Activated T-cell treated with anti-CD3 and anti-CD28 coated beads, Interleukin-2, amount 50 U/mL, for 1 hour (primary cell): ENCODE measurements at places on chromosomes 16 and 17.

DNA sequence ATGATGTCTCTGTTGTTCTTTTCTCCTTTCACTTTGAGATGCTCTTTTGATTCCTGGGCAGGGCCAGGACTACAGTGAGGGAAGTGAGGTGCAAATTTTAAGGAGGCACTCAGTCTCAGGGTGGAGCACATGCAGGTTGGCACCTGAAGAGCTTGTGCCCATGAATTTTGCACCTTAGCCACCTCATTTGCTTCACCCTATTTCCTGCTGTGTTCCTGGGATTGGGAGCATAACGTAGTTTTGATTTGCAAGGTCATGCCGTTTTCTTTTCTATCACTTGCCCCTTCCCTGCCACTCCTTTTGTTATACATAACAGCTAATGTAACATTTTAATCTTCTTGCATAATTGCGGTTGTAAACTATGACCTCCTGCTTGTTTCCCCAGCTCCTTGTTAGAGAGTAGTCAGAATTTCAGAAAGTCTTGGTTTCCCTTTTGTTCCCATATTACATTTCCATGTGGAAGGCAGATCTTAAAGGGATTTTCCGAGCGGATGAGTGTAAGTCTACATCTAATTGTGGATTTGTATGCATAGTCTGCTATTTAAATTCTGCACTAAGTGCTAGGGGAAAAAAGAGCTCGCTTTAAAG is 9.8 kb downstream of the PMFBP1 start:
- no peak for DNase-seq

GRCh38 chr16:3618769-3619141 is 7.3 kb upstream of the SLX4 start:
- DNase-seq: no peak

DNA sequence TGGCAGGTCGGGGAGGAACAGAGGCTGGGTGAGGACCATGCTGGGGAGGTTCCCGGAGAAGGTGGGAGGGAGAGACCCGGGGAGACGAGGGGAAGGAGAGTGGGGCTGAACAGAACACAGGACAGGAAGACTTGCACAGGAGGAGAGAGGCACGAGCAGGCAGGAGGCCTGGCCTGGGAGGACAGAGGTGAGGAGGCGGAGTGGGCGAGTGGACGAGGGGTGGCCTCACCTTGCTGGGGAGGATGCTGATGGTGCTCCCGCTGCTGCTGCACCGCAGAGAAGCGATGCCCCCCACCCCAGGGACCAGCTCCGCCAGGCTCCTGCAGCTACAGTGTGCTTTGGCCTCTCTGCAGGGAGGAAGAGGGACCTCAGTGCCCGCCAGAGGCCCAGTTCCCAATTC is 34.5 kb downstream of the TMEM204 start:
- no peak for DNase-seq

DNA sequence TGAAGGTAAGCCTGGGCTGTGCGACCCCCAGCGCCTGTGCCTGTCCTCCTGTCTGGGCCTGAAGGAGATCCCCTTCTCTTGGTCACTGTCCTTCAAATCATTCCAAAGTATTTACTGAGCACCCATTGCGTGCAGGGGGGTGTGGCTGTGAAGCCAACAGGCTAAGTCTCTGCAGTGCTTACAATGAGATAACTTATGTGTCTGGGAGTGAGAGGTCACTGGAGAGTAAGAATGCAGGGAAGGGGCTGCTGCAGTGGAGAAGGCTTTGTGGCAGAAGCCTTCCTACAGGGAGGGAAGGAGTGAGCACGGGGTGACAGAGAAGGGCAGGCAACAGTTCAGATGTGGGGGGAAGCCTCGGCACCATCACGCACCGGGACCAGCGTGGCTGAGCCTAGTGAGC is 11.2 kb upstream of the SMIM5 start:
- DNase-seq: no peak

- DNase-seq: no peak
Measured at GRCh38 chr16:23107117-23107516, 42.1 kb downstream of the USP31 start.

GRCh38 chr16:27149986-27150385 is 53.3 kb upstream of the KDM8 start:
- DNase-seq: no peak

GRCh38 chr17:46124695-46125592 is 68.3 kb downstream of the KANSL1 start:
- no peak for DNase-seq

- no peak for DNase-seq
Measured at GRCh38 chr17:72122010-72122764, 1.4 kb downstream of the SOX9 start.

- DNase-seq: no peak
Measured at GRCh38 chr17:81165246-81166032, at the start of gene PVALEF. TSS of gene PVALEF (plus strand) at chr17:81165507. CDS start at chr17:81181227, 15,720 bp downstream.

DNA sequence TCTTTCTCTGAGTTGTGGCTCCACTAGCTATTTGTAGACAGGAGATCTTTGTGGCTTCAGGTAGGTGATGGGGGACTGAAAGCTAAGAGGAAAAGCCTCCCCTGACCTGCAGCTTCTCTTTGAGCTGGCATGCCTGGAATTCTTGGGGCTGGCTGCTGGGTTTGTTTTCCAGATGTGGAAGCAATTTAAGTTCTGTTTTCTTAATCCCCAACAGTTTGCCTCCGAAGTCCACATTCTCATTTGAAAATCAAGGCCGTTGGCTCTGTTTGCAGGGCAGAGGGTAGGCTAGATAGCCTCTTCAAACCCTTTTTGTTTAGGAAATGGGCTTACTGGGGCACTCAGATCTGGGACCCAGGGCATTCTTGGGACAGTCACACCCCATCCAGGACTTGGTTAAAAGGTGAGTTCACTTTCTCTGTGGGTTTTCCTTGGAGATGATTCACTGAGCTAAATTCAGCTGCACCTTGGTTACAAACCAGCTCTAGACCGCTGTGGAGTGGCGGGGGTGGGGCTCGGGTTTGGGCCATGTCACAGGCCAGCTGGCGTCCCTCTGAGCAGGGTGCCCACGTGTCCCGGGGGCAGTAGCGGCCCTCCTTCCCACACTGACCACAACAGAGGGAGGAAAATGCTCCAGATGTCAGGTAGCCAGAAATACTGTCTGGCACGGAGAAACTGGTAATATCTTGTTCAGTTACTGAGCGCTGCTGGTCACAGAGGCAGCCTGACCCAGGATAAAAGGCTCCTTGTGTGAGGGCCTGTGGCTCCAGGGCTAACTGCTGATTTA is 108.5 kb downstream of the RAB11FIP4 start:
- DNase-seq: no peak

- DNase-seq: no peak
Measured at GRCh38 chr16:377419-377951, 4.3 kb downstream of the PGAP6 start.

DNA sequence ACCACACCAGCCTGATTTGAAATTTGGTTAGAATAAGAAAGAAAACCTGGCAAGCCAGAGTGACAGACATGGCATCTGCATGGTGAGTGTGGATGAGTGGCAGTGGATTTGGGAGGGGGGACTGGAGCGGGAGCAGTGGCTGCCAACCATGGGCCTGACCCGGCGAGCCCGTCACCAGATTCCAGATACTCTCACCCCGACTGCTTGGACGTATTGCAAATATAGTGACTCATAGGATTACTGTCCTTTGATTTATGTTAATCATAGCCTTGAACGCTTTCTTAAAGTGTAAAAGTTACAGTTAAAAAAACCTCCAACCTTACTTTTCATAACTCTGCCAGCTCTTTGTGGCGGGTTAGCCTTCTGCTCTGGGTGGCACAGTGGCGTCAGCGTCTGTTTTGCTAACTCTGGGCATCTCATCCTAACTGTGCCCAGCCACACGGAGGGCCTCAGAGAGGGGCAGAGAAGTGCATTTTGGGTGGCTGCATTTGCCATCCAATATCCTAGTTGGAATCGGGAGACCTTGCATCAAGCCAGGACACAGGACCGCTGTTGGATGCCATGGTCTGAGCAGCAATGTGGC is 26.8 kb upstream of the FOXK2 start:
- no peak for DNase-seq

DNA sequence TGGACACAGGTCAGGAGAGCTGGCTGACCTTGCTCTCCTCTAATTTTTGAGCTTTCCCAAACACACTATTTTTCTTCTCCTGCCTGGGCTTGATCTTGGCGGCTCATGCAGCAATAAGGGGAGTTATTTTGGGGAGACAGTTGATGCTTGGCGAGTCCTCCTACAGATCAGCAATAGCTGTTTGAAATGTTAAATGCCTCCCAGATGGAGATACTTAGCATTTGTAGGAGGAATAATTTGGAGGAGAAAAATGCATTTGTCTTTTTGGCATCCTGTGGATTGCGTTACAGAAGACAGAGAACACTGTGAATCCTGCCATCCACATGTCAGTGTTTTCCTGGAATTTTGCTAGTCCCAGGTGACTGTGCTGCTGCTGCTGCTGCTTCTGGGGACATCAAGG is 328.0 kb upstream of the XYLT1 start:
- no peak for DNase-seq

GRCh38 chr16:57252148-57252721 is 7.2 kb downstream of the ARL2BP start:
- DNase-seq: no peak

GRCh38 chr16:86882586-86883280 is 304.4 kb downstream of the FOXL1 start:
- DNase-seq: no peak

DNA sequence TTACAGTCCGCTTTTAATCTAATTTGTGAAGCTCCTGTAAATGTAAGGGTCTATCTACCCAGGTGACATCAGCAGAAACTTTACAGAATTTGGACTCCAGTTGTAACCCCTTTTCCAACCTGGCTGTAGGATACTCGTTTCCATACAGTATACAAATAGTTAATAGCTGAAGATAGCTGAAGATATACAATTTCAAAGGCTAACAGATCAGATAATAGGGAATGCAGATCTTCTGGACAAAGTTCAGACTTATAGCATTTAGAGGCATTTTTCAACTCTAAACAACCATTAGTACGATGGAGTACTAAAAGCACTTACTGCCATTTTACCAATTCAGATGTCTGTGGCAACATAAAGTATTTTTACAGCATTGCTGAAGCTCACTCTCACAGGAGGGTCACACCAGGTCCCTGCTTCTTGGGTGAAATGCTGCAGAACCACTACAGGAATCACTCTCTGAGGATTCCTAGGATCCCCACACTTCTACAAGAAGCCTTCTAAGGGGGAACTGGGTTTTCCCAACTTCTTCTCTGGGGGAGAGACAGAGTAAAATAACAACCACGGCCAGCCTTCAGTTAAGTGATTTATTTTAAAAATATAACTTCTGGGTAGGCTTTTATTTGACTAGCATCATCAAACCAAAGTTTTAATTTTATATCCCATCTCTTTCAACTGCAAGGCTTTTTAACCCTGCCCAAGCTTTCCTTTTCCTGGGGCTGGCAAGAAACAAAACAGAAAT is 2.9 kb downstream of the VEZF1 start:
- DNase-seq: no peak

- peak; percentile 34 for DNase-seq
Measured at GRCh38 chr16:84544031-84544773, 39.7 kb upstream of the MEAK7 start.

DNA sequence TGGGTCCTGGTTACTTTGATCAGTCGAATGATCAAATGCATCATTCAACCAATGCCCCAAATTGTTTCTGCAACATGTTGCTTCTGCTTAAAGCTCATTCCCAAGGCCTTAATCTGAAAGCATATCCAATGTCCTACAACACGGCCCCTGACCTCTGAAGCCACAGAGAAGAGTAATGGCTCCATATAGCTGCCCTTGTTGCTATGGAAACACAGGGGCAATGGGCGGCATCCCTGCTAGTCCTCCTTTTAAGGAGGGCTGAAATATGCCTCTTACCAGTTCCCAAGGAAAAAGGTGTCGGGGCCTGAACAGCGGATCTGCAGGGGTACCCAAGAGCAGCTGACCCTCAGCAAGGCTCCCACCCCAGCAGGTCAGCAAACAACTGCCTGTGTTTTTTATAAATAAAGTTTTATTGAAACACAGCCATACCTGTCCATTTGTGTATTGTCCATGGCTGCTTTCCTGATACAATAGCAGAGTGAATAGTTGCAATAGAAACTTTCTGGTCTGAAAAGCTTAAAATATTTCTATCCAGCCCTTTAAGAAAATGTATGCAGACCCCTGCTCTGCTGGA is 210.4 kb downstream of the XYLT1 start:
- DNase-seq: no peak

GRCh38 chr17:29294580-29294900 is 592 bp upstream of the NUFIP2 start:
- DNase-seq: no peak

- DNase-seq: no peak
Measured at GRCh38 chr16:81067166-81067565, 9.9 kb downstream of the C16orf46 start.

- DNase-seq: no peak
Measured at GRCh38 chr17:10415161-10415560, 6.6 kb downstream of the MYH8 start.
